ENCODE measurements at places on chromosomes 3 and 15. TPM values are rescaled to one million over a fixed set of nuclear protein-coding genes. Genes with fewer than 3 reads are reported as not detected.
A peak's percentile ranks its signal among the peaks of the same experiment; 100 is the strongest.

MKRN2OS gene
- 4.2 TPM for total RNA-seq

HHATL gene
- total RNA-seq, result 0.34 TPM

TEX55 gene
- not detected for total RNA-seq

DNA sequence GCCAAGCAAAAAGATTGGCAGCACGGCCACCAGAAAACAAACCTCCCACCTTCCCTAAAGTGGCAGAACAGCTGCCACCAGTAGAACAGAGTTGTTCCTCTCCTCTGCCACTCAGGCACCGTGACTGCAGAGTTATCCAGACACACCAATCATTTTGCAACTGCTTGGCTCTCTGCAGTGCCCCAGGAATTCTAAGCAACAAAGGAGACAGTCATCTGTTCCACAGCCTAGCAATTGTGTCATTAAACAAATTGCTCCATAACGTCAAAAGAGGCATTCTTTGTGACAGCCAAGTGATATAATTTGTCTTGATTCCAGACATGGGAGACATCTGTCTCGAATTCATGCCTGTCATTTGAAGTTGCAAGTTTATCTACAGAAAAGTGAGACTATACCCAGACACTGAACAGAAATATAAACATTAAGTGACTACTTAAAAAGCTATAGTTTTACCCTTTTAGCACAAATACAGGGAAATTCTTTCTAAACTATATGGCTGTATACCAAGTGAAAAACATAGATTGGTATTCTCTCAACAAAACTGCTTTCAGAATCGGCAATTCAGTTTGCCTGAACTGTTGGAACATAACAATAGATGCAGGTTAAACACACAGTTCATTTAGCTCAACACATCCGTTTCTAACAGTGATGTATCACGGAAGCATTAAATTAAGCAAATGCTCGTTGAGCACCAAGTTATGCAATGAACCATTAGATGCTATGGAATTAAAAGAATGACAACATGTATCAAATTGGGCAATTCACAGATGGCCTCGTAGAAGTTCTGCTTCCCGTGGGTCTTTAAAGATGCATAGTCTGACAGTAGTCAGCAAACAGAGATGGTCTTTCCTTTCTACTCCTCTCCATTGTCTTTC is 281.3 kb downstream of the FGF12 start:
- DNase-seq, result no peak

DNA sequence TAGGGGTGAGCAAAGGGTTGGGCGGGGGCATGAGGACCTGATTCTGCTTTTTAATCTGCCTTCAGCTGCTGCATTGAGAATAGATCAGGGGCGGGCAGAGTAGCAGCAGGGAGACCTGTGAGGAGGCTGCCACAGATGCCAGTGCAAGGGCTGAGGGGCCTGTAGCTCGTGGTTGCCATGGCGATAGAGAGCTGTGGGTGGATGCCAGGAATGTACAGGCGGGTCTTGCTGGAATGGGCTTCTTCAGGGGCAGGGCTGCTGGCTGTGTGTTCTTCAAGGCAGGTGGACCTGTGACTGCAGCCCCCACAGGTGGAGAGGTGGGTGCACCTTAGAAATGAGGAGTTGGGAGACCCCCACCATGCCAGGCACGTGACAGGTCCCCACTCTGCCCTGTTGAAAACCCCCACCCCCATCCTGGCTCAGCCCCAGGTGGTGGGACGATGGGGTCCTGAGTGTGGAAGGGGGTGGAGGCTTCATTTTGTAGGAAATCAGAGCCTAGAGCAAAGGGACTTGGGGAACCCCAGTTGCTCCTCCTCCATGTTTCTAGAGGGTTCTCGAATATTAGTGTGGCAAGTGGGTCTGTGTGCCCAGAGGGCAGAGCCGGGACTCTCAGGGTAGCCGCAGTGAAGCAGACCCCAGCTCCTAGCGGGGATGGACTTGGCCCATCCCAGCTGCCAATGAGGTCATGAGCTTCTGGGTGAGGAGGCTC is 38.3 kb downstream of the SLC6A6 start:
- no peak for DNase-seq

GRCh38 chr15:25711691-25712090 is 151.4 kb downstream of the ATP10A start:
- no peak for DNase-seq

DNA sequence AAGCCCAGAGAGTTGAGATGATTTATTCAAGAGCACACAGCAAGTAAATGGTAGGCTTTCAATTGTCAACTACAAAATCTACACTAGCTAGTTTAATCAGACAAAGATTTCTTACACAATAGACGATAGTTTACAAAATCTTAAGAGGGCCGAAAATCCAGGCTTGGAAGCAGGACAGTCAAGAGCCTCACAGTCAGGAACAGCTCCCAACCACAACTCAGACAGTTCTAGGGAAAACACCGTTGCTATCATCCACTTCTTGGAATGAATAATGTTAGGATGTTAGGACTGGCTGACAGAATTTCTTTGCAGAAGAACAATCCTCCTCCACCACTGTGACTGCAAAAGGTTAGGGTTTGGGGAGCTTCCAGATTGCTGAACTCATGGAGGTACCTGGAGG is 290.8 kb upstream of the ZPLD1 start:
- no peak for DNase-seq

- no peak for DNase-seq
Observed at GRCh38 chr3:52401551-52401950, 43.4 kb downstream of the SEMA3G start.

DNA sequence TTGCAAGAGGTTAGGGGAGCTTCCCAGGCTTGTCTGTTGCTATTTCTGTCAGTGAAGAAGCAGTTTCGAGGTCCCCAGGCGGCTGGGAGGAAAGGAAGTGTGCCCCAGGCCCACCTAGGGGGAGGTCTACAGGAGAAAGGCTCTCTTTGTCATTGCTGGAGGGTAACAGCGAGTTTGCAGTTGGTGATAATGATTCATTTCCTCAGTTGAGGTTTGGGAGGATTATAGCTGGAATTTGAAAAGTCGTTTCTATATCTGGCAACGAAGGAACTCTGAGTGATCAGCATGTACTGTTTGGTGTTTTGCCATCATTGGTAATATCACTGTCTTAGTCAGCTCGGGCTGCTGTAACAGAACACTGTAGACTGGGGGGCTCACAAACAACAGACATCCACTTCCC is 65.5 kb upstream of the UBE3A start:
- DNase-seq, result no peak

DNA sequence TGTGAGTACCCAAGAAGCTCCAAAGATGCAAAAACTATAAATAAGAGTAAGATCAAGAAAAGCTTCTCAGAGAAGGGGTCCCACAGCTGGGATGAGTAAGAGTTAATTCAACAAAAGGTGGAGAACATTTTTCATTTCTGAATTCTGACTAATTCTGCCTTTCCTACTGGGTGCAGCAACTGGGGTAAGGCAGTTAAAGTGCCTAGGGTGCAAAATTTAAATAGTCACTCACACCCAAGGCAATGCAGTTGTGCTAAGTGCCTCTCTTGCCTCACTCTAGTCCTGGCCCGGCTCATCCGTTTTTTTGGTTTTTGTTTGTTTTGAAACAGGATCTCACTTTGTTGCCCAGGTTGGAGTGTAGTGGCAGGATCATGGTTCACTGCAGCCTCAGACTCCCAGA is 240.2 kb downstream of the TP63 start:
- no peak for DNase-seq

GRCh38 chr3:146382386-146382785 is 87.0 kb downstream of the PLSCR2 start:
- DNase-seq, result no peak

GRCh38 chr3:45592830-45593707 is 1.5 kb upstream of the LIMD1 start:
- peak; percentile 92 for DNase-seq

GRCh38 chr3:178059119-178059518 is 477.1 kb upstream of the KCNMB2 start:
- DNase-seq, result no peak

- DNase-seq, result no peak
Observed at GRCh38 chr15:44836094-44836493, 99.8 kb downstream of the TRIM69 start.

- no peak for DNase-seq
Observed at GRCh38 chr15:78479650-78480049, 27.7 kb upstream of the HYKK start.

DNA sequence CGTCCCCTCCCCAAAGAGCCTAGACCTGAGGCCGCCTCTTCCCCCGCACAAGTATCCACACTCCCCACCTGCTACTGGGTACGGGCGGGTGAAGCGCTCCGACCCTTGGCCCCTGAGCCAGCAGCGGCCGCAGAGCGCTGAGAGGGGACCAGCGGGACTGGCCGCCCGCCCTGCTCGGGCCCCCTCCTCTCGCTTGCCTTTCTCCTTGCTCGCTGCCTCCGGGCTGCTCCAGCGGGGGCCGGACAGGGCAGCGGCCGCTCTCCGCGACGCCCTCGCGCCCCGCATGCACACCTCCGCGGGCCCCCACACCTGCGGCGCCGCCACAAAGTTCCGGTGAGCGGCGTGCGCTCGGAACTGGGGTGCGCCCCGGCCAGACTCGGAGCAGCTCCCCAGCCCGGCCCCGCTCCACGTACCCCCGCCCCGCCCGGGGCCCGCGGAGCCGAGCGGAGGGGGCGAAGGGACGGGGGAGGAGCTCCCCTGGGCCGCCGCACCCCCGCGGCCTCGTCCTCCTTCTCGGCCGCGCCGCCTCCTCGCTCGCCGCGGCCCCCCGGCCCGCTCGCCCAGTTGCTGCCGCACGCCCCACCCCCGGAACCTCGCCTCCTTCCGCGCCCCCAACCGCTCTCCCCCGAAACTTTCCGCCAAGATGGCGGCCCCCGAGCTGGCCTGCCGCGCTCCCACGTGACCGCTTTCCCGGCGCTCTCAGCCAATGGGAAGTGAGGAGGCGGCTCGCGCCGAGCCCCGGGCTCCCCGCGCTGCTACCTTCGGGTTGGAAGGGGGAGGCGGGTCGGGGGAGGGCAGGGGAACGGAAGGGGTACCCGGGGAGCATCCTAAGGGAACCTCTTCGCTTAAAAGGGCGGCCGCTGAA is 704 bp downstream of the DLG1 start:
- DNase-seq, result peak; percentile 84

DNA sequence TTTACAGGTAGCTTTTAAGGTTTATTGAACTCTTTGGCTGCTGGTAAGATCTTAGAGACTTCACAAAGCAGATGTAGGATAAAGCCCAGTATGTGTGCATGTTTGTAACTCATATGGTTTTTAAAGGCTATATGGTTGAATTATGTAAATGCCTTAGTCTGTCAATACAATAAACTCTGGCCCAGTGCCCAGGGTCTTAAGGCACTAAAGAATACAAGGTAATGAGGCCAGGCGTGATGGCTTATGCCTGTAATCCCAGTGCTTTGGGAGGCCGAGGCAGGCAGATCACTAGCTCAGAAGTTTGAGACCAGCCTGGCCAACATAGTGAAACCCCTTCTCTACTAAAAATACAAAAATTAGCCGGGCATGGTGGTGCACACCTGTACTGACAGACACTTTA is 170.3 kb upstream of the CGNL1 start:
- no peak for DNase-seq

Measured in lower leg skin (tissue), 4 donors.